WTC11 (cell line): ENCODE measurements at places on chromosomes 6 and 20.

DNA sequence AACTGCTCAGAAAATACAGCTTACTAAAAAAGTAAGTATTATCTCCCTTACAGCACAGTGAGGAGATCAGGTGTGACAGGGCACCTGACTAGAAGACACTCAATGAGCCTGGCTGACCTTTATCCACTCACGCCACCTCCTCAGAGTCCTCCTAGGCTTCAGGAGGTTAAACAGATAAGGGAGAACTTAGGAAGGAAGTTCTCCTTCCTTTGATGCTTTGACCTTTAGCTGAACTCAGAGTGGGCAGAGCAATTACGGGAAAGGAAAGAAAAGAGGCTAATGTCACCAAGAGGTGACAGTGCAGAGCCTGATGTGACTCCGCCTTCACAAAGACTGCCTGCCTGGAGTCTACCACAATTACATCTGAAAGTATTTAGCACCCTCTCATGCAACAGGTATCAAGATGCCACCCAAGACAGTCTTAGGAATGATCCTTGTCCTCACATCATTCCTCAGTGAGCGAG, 36.7 kb downstream of the MAN1A1 start:
- DNase-seq: no peak

DNA sequence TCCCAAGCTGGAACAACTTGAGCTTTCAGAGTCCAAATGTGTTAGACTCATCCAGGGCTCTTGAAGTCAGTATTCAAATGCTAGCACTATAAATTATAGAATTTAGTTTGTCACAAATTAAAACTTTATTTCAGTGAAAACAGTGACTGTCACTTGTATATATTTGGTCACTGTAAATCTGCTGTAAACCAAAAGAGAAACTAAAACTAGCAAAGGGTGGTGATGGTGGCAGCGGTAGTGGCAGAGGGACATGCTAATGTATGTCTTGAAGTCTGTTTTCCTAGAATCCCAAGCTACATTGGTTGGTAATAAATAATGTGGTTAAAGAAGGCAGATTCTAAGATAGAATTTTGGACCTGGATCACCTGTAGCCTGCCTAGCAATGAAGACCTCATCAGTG, 140.4 kb upstream of the CENPW start:
- no peak for DNase-seq

- peak; percentile 73 for DNase-seq
Measured at GRCh38 chr20:41135187-41135887, 2.0 kb upstream of the PLCG1 start.

- DNase-seq: peak; percentile 79
Measured at GRCh38 chr20:63253438-63254231, 628 bp downstream of the NKAIN4 start.

DNA sequence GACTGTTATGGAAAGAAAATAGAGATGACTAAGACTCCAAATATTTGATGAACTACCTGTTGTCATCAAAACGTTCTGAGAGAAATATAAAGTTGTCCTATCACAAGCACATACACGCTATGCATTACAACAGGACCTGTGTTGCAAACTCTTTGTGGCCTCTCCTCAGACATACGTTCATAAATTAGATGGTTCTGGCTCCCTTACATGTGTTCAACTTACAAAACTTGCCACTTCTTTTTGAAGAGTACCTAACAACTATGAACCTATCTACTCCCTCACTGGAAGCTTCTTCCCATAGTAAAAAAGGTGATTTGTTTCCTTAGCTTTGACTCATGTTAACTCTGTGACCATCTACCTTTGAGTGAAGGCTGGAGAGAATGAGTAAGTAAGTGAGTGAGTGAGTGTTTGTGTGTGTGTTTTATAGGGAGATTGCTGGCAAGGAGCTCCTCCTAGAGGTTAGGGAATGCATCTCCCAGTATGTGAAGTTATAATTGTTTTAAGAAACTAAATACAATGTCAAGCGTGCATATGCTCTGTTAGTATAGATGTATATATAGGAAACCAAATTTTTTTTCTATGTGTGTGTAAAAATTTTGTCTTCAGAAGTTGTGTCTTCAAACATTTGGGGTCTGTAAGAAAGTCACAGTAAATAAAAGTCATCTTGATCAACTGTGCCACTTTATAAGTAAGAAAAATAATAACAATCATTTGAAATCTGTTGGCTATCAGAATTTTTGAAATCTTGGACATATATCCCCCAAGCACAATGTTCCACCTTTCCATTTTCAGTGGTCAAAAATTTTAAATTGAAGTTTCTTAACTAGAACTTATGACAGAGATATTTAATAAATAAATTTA, 1211.1 kb upstream of the GJE1 start:
- DNase-seq: no peak

GRCh38 chr6:15077006-15077405, 168.9 kb upstream of the JARID2 start:
- DNase-seq: no peak

DNA sequence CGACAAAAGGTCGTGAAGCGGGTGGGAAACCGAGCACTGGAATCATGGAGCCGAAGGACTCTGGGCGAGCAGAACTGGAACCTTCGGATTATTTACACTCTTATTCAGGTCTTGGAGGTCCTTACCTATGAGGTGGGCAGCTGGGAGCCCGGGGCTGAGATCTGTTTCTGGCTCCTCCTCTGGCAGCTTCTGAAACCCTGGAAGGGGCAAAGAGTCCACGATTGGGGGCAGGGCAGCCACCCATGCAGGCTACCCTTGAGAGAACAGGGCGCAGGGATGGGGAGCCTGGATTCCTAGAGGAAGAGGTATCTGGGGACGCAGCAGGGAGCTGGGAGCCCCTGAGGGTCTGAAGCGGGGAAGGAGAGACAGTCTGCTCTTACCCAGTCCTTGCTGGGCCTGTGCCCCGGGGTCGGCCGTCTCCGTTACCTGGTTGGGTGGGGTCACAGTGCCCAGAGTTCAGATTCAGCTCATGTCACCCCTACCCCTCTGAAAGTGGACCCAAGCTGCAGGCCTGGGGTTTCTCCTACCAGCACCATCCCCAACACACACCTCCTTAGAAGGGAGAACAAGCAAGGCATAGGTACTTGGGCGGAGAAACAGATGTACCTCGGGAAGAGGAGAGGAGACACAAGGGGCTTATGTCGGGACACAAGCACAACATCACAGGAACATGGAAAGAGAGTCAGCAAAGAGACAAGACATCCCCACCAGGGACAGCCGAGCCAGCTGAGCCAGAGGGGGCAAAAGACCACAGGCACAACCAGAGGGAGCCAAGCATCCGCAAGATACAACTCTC, 592 bp downstream of the LTB start:
- DNase-seq: no peak

GRCh38 chr6:170206851-170207431, 83.9 kb downstream of the DLL1 start:
- no peak for DNase-seq

- DNase-seq: no peak
Measured at GRCh38 chr20:48012401-48012974, 227.2 kb upstream of the SULF2 start.

- DNase-seq: no peak
Measured at GRCh38 chr6:118645395-118645794, 6.0 kb downstream of the CEP85L start.

- DNase-seq: no peak
Measured at GRCh38 chr6:106077881-106078280, 8.3 kb upstream of the PRDM1 start.

- DNase-seq: no peak
Measured at GRCh38 chr20:57713505-57713903, 3.7 kb upstream of the PMEPA1 start.

- no peak for DNase-seq
Measured at GRCh38 chr6:129369737-129370136, 340.2 kb downstream of the ARHGAP18 start.

DNA sequence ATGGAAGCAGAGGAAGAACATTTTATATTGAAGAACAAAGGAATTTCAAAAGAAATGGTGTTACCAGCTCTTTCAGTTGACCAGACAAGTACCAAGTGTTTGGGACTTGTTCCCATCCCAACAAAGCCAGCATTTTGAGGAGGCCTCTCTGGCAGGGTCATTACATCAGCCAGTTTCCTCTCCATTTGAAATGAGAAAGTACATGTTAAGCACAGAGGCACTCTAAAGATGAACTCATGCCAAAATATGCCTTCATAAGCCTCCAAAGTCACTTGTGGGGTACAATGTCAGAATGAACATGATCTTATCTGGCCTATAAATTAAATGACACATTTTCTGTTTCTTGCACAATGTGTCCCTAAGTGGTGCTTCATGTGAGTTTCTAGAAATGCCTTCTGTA, 223.9 kb downstream of the PRL start:
- DNase-seq: no peak

- DNase-seq: no peak
Measured at GRCh38 chr20:16926626-16927430, 178.7 kb downstream of the OTOR start.

DNA sequence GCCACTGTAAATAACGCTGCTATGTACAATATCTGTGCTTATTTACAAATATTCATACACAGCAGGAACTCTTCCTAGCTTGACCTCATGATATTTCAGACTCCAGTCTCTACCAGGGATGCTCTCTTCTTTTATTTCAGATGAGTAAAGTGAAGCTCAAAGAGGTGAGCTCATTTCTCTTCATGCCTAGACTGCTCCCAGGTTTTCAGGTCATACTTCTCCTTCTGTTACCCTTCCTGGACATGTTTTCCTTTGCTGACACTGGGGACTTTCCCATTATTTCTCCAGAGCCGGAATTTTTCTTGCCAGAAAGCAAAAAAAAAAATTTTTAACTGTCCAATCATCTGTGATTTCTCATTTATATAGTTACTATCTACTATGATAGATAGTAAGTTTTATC, 147.2 kb upstream of the DST start:
- no peak for DNase-seq

GRCh38 chr6:163872335-163872734, 457.8 kb downstream of the QKI start:
- DNase-seq: no peak

DNA sequence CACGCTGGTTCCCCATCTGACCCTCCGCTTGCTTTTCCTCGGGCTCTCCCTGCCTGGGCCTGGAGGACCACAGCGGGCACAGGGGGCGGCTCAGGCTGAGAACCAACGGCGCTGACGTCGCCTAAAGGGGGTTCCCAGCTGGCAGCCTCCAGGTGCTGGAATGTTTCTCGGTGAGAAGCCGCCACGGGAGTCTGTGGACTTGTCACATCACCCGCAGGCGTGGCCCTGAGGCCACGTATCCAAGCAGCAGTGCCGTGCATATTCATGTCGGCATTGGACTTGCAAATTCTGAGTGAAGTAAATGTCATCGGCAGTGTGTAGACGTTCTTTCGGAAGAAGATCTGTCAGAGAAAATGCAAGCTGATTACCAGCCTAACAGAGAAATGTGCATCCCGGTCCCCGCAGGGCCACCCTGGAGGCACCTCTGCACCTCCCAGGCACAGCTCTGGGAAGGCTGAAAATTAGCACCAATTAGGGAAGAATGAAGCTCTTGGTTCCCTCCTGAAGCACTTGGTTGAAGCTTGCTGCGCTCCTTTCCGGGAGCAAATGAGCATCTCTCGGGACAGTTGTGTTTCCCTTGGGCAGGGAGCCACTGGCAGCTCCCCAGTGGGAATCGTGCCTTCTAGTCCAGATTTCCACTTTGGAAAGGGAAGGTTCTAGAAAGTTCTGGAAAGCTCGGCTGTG, 24.3 kb downstream of the NTSR1 start:
- DNase-seq: peak; percentile 8

DNA sequence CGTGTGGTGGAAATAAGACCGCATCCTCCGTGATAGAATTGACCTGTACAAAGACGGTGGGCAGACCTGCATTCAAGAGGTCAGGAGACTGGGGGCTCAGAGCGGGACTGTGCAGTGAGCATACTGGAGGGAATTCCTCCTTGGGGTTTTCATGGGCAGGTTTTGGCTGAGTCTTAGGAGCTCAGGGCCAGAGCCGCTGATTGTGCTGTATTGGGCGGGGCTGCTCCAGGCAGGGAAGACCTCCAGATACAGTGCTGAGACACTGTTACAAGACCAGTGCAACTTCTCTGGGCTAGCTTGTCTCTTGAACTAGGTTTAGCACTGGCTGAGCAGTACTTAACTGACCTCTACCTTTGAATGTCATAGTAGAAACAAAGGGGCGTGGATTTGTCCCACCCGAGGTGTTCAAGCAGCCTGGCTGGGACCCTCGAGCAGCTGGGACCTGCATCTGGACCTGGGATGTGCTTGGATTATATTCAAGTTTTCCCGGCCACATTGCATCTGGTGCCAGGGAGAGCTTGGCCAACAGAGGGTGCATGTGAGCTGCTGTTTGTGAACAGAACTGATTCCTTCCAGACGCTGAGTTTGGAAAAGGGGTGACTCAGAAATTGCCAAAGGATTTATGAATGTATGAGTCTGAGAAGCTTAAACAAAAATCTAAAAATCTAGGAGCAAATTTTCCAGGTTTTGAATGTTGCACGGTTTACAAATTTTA, 33.4 kb upstream of the SLC22A1 start:
- peak; percentile 63 for DNase-seq

GRCh38 chr6:56751604-56752003, 108.9 kb upstream of the DST start:
- no peak for DNase-seq

- no peak for DNase-seq
Measured at GRCh38 chr20:6780433-6781190, 13.1 kb downstream of the BMP2 start.

DNA sequence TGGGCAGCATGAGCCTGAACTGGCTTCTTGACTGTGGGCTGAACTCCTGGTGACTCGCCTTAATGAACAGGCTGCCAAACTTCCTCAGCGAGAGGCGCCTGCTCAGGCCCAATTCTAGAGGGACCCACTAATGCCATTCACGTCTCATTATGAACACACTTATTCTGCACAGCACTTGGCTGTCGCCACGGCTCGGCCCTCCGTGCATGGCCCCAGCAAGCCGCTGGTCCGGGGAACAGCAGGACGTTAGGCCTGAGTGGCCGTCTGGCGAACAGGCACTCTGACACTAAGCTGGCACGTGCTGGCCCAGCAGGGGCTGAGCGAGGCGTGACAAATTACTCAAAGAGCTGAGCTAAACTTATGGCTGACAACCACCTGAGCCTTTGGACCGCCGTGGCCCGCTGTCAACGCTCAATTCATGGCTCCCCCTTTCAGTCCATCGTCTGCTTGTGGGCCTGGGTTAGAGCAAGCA, 45.9 kb downstream of the INSM1 start:
- DNase-seq: no peak

GRCh38 chr6:148383658-148384368, 41.2 kb downstream of the SASH1 start:
- no peak for DNase-seq
